Amniotic stem cell (primary cell): ENCODE measurements at places on chromosomes 6 and 20.
A peak's percentile ranks its signal among the peaks of the same experiment; 100 is the strongest.

GRCh38 chr6:31898383-31899011 lies 999 bp upstream of the EHMT2 start:
- DNase-seq, result no peak

DNA sequence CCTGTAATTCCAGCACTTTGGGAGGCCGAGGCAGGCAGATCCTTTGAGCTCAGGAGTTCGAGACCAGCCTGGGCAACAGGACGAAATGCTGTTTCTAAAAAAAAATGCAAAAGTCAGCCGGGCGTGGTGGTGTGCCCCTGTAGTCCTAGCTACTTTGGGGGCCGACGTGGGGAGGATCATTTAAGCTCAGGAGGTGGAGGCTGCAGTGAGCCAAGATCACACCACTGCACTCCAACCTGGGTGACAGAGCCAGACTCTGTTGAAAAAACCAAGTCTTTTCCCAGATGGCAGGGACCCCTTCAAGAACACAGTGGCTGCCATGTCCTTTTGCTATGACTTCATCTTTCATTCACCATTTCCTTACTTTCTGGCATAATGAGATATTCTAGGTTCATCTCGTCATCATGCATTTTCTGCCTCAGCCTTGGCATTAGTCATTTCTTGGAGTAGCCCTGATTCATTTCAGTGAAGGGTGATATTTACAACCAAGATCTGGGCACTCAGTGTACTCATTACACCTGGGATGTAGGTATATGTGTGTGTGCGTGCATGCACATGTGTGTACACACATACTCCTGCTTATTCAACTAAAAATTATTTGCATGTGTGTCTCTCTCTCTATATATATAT lies 61.4 kb upstream of the TOX2 start:
- no peak for DNase-seq

GRCh38 chr6:120005292-120005976 lies 655.9 kb upstream of the MAN1A1 start:
- DNase-seq, result no peak

GRCh38 chr20:63060057-63060991 lies 53.6 kb upstream of the BHLHE23 start:
- DNase-seq, result no peak

GRCh38 chr6:39891976-39892375 lies 42.3 kb downstream of the MOCS1 start:
- no peak for DNase-seq

- DNase-seq, result peak; percentile 10
Observed at GRCh38 chr6:80094017-80094416, 12.5 kb upstream of the BCKDHB start.

GRCh38 chr6:22888163-22888752 lies 318.9 kb downstream of the HDGFL1 start:
- no peak for DNase-seq

- DNase-seq, result no peak
Observed at GRCh38 chr6:20866036-20866435, 331.8 kb downstream of the CDKAL1 start.

DNA sequence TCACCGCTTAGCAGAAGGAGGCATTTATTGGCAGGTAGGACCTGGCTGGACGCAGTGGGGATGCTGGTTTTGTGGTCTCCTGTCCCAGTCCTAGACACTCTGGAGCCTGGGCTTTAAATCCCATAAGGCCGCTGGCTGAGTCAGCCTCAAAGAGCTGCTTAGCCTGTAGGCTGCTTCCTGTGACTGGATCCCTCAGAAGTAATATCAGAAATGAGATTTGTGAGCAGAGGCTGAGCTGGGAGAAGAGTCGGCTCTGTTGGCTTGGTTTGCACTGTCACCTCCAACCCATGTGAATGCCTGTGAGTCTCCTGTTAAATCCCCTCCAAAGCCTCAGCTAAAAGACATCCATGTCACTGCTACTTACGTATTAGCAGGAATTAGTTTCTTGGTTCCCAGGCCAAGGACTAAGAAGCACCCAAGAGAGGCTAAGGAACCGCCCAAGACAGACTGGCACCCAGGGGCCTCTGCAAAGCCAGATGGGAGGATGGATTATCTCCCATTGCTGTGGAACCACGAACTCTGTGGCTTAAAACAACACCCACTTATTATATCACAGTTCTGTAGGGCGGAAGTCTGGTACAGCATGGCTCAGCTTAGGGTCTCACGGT lies 289.4 kb downstream of the CDC5L start:
- no peak for DNase-seq

- DNase-seq, result no peak
Observed at GRCh38 chr6:40480678-40481077, 106.5 kb downstream of the LRFN2 start.

DNA sequence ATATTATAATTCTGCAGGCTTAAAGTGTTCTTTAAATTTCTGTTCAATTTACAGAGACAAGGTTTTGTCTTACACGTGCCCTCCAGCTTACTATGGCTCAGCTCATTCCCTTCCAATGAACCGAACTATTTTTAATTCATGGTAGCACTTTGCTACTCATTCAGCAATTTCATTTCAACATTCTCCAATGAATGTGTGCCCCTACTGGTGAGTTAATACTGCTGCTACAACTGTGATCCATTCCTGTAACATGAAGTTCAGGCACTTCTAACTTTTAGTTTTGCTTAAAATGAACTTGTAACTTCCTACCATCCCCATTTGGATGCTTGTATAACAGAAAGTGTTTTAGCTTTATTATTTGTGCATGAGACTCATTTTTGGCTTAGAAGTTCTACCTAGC lies 99.7 kb downstream of the F13A1 start:
- no peak for DNase-seq

- DNase-seq, result no peak
Observed at GRCh38 chr6:128531696-128532095, 11.3 kb upstream of the PTPRK start.

GRCh38 chr6:122323361-122323760 lies 76.1 kb upstream of the HSF2 start:
- DNase-seq, result no peak

DNA sequence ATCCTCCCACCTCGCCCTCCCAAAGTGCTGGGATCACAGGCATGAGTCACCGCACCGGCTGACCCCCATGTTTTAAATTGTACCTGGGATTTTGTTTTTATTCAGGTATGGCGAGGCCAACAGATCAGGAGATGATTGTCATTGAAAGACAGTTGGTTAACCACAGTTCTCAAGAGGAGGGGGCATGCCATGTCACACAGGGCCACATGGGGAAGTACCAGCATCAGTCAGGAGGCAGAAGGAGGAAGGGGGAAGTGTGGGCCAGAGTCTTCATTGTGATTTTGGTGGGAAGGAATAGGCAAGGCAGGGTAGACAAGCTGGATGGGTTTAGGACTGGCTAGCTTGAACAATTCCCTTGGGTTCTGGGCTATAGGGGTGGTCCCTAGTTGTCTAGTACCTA lies 9.9 kb upstream of the MMP9 start:
- DNase-seq, result no peak

- no peak for DNase-seq
Observed at GRCh38 chr20:2156666-2157624, 55.3 kb downstream of the STK35 start.

DNA sequence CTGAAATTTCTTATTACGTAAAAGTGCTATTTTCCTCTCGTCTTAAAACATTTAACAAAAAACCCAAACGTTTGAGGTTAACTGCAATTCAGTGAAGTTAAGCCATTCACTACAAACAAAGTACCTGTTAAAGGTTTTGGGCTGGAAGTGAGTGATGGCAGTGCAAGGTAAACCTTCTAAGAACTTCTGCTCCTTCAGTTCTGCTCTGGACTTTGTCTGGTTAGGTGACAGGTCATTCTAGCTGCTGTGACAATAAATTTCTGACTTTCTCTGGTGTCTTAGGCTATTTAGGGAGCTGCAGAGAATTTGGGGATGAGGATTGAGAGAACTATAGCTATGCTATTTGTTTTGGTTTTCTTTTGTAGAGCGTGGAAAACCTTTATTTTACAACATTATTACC lies 36.5 kb upstream of the NEDD9 start:
- no peak for DNase-seq

DNA sequence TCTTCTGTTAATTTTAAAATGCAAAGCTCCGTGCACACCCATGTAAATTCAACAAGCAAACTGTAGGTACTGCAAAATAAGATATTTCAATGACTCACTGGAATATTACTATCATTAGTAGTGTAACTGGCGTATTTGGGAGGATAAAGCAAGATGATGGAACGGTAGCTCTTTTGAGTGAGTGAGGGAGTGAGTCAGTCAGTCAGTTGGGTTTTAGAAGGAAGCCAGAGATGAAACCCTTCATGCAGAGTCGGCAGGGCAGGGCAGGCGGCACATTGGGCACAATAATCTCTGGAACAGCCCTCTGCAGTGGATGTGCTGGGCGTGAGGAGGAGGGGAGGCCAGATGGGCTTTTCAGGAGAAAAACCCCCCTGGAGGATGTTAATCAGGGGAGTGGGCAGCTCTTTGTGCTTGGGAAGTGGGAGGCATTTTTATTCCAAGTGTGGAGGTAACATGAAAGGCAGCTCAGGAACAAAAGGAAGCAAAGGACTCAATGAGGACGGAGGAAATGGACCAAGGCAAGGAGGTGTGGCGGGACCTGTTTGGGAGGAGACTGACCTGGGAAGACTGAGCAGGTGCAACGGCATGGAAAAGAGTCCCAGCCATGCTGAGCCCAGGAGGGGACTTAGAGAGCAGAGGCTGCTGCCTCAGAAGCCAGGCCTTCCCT lies 171.2 kb downstream of the ZDHHC14 start:
- no peak for DNase-seq

- DNase-seq, result peak; percentile 90
Observed at GRCh38 chr6:132084811-132085509, 133.8 kb upstream of the CCN2 start.

GRCh38 chr6:55433446-55434130 lies 106.3 kb downstream of the GFRAL start:
- no peak for DNase-seq

DNA sequence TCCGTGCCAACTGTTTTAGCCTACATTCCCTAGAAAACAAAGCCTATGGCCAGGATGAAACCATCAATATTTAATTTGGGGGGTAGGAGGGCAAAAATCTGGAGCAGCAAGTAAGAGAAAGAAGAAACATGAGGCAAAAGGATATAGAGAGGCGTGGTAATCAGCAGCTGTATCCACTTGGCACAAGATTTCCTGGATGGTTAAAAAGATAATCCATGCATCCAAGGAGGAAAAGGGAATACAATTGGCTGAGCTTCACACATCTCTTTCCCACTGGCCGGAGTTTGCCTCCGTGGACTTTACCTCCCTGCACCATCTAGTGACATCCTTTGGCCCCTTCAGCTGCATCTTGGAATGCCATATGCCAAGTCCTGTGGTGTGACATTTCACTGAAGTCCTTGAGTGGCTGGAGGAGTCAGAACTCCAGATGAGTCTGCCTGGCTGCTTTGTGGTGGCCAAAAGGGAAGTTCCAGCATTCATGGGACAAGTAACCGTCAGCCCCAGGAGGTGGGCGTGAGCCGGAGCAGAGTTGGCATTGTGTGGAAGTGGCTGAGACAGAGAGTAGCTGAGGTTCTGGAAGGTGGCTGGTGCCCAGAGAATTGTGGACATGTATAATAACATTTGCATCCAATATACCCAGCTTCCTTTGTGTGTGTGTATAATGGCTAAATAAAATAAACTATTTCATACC lies 13.7 kb upstream of the TMX4 start:
- DNase-seq, result no peak

DNA sequence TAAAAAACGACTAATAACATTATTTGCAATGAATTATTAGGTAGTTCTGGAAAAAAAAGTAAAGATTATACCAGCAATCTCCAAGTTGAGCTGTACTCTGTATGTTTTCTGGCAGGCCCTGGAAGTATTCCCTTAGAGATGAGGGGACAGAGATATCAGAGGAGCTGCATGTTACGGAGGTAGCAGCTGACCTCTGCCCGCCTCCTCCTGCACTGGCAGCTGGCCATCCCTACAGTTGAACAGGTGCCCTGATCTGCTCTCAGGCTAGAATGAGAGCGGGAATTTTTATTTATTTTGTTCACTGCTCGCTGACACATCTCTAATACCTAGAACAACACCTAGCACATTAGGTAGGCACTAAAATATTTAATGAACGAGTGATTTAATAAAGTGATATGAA lies 23.1 kb downstream of the FBXL4 start:
- DNase-seq, result no peak

DNA sequence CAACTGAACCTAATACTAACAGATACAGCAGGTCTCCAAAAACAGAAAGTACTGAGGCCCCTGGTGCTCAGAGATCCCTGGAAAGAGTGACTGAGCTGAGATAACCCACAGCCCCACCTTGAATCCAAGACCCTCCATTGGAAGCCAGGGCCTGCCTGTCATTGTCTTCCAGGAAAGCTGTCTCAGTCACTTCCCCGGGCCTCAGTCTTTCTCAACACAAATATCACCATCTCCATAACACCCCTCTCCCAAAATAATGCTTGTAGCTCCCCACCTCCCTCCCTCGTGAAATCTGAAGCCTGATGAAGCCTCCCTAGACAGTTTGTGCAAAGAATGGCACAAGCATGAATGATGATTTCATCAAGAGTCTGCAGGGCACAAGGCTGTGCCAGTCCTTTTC lies 138.2 kb upstream of the LRFN2 start:
- no peak for DNase-seq
